CD8-positive, alpha-beta T cell (primary cell): ENCODE measurements at places on chromosomes 6 and 20. TPM values are rescaled to one million over a fixed set of nuclear protein-coding genes. Genes with fewer than 3 reads are reported as not detected.

Gene BPIFB2
- total RNA-seq: not detected

Gene POM121L2
- not detected for total RNA-seq

Gene UNC5CL
- total RNA-seq: 2.3 TPM

Gene SPTLC3
- total RNA-seq: 0.72 TPM

Gene NRN1
- total RNA-seq: 0.57 TPM

GRCh38 chr20:22579119-22579427 lies 5.3 kb downstream of the FOXA2 start:
- no peak for DNase-seq

- DNase-seq: no peak
Observed at GRCh38 chr6:36230371-36230770, 33.8 kb downstream of the BRPF3 start.

GRCh38 chr20:53103124-53103523 lies 131.0 kb downstream of the TSHZ2 start:
- no peak for DNase-seq

- DNase-seq: peak; percentile 54
Observed at GRCh38 chr20:36491901-36492617, 49.3 kb upstream of the MYL9 start.

DNA sequence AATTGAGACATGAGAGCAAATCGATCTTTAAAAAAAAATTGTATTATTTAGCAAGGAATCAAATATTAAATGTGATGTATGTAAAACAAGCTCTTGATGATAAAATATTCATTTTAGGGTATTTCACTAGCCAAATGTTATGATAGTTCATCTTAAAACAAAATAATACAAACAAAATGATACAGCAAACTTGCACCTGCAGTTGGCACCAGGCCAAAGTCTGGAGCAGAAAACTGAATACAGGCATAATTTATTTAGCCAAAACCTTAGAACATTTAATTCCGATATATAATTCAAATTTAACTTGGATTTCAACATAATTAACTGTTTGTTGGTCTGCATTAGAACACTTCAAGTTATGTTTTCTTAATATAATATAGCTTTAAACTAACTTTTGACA lies 60.9 kb downstream of the EPHA7 start:
- DNase-seq: no peak

- DNase-seq: no peak
Observed at GRCh38 chr6:158361961-158362669, 49.9 kb downstream of the TULP4 start.

DNA sequence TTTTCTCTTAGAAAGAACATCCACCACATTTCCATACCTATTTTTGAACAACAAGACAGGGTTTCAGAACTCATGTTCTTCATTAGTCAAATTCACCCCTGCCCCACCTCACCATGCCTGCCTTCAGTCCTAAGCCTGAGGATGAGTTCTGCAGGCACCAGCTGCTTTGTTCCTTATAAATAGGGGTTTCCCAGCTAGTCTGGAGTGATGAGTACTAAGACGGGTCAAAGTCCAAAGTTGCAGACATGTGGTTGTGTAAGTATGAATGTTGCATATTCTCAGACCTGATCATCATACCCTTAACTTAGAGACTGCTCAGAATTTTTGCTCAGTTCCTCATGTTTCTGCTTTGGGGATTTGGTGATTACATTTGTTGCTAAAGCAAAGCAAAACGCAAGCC lies 257.7 kb upstream of the CDYL start:
- no peak for DNase-seq

- no peak for DNase-seq
Observed at GRCh38 chr6:25138934-25139415, 140.2 kb upstream of the CARMIL1 start.

- DNase-seq: no peak
Observed at GRCh38 chr6:142702501-142703460, 242.2 kb downstream of the HIVEP2 start.

DNA sequence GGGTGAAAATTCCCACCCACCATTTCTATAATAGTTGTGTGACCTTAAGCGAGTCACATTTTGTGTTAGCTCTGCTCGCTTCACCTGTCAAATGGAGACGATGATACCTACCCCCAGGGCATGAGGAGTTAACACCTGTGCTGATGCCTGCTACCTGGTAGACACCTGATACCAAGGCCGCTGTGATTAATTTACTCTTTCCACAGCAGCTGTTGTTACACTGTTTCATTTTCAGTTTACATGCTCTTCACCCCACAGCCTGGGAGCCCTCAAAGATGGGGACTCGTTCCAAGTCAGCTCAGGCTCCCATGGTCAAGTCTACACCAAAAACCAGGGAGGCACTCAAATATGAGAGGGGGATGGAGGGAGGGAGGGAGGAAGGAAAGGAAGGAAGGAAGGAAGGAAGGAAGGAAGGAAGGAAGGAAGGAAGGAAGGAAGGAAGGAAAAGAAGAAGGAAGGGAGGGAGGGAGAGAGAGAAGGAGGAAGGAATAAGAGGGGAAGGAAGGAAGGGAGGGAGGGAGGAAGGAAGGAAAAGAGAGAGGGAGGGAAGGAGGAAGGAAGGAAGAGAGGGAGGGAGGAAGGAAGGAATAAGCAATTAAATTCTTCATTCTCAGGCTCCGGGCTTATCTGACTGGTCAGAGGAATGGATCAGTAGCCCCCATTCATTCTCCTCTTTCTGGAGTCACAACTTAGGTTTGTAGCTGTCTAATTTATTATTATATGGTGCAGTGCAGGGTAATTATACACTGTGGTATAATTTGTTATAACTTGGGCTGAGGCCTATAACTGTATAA lies 40.9 kb downstream of the PDYN start:
- no peak for DNase-seq
